ENCODE measurements at places on chromosomes 2 and 18.
A peak's percentile ranks its signal among the peaks of the same experiment; 100 is the strongest.

DNA sequence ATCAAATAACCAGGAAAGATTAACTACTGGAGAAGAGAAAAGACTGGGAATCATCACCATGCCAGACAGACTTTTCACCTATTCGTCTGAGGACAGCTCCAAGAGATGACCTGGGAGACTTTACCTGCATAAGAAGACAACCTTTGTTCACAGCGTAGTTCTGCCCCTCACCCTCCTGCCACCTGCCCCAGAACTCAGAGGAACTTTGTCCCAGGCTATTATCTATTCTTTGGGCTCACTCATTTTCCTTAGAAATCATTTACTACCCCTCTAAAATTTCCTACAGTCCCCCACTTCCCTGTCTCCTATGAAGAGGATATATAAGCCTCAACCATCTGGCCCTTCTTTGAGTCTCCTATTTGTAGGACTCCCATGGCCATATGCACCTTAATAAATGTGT, 19.3 kb upstream of the COPS8 start:
- no peak overlapping the region for H3K27ac ChIP-seq
- no peaks in the 10 kb centered on the region for H3K4me1 ChIP-seq
- no peak overlapping the region for H3K4me3 ChIP-seq
- DNase-seq: no peak
- no peaks in the 10 kb centered on the region for H3K27me3 ChIP-seq
- no peaks in the 10 kb centered on the region for H3K36me3 ChIP-seq

DNA sequence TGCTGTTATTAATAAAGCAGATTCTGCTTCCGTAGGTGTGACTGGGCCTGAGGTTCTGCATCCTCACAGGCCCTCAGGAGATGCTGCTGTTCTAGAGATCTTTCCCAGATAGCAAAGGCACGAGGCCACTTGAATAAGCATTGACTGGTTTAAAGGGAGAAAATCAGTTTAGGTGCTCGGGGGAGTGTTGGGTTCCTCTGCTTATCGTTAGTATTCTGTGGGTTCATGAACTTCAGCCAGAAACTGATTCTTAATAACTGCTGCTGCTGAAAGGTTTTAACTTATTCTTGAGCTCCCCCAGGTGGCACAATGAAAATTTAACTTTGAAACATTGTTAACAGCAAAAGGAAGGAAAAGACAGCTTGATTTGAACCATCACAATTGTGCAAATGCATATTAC, 56.9 kb downstream of the ITGA6 start:
- H3K4me1 ChIP-seq: no peaks in the 10 kb centered on the region
- no peak overlapping the region for H3K4me3 ChIP-seq
- no peaks in the 10 kb centered on the region for H3K27me3 ChIP-seq
- H3K27ac ChIP-seq: no peak overlapping the region

- no peak for DNase-seq
- peaks cover 23% of the 10 kb centered on the region for H3K36me3 ChIP-seq
- H3K4me1 ChIP-seq: no peaks in the 10 kb centered on the region
- H3K27me3 ChIP-seq: no peaks in the 10 kb centered on the region
- no peak overlapping the region for H3K4me3 ChIP-seq
- H3K27ac ChIP-seq: no peak overlapping the region
Measured at GRCh38 chr2:101882769-101883307, 108.9 kb upstream of the IL1R2 start.

DNA sequence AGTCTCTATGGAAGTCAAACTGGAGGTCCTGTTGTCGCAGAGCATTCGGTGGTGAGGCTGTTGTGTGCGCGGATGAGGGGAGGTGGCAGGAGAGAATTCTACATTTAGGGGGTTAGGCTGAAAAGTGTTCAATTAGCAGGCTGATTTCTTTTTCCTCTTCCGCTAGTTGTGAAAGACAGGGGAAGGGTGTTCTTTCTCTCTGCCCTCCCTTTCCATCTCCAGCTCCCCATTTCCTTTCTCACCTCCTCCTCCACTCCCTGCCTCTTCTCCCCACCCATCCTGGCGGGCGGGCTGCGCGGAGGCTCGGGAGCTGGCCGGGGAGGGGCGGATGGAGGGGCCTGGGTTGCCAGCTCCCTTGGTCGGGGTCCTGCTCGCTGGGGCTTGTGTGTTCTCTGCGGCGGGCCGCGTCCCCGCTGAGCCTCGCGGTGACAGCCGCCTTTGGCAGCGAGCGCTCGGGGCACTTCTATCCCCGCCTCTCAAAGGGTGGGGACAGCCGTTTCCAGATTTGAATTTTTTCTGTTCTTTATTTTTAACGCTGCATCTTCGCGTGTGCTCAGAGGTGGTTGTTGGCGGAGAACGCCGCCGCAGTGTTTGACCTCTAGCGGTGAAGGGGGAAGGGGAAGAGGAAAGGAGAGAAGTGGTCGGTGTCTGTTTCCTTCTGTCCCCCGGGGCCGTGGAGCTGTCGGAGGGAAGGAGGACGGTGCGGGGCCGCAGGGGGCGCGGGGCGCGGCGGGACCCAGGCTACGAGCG, 3.6 kb downstream of the SOX11 start:
- peak; percentile 76 for DNase-seq
- peak overlapping the region; percentile 87 for H3K4me3 ChIP-seq
- peaks cover 3% of the 10 kb centered on the region for H3K27me3 ChIP-seq
- H3K36me3 ChIP-seq: no peaks in the 10 kb centered on the region

DNA sequence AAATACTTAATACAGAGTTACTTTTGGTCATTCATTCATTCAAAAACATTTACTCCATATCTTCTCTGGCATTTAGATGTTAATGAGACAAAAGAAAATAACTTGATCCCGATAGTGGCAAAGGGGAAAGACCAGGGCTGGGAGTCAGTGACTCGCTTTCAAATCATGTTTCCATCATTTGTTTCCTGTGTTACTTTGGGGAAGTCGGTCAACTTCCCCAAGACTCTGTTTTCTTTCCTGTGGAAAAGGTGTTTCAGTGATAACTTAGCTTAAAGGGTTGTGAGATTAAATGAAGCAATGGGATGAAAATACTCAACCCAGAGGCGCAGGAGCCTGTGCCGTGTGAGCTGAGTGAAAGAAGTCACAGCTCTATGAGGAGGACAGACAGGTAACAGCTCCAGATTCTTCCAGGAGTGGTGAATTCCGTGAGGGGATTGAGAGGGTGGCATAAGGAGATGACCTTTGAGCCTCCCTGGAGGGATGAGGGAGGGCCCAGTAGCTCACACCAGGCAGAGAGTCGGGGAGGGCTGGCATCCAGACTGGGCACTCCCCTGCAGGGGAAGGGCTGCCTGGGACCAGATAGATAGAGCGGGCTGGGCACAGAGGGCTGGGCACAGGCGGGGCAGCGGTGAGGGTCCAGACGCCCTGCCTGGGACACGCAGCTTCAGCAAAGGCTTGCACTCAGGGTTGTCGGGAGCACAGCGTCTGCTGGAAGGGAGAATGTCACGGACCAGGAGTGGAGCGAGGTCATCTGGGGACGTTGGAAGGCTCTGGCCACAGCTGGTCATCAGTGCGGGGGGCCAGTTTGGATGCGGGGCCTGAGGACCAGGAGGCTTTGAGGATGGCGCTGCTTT, 70.1 kb downstream of the TSHZ1 start:
- no peaks in the 10 kb centered on the region for H3K27me3 ChIP-seq
- H3K4me1 ChIP-seq: peaks cover 18% of the 10 kb centered on the region
- H3K36me3 ChIP-seq: peaks cover 9% of the 10 kb centered on the region
- no peak overlapping the region for H3K4me3 ChIP-seq
- peak overlapping the region; percentile 48 for H3K27ac ChIP-seq

DNA sequence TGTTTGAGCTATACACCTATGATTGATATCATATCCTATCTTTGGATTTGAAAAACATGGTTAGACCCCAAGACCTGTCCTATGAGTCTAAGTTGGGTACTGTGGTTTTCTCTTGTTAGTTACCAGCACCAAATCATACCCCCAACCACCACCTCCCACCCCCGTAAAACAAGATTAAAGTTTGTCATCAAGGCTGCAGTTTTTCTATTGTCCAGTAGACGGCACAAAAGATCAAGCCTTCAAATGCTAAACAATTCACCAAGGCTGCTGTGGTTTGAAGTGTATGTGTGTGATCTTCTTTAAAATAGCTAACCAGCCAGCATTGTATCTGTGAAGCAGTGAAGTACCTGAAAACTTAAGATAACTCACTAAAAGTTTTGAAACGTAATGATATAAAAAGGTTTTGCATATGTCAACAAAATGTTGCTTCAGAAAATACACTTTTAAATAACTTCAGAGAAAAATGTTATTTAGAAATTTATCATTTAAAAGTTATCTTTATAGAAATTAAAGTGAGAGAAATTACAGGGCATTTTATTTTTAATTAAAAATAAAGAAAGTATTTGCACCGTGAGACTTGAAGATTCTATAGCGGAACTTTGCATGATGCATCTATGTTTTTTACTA, 5.8 kb upstream of the MEIS1 start:
- DNase-seq: peak; percentile 75
- peaks cover 51% of the 10 kb centered on the region for H3K27me3 ChIP-seq
- no peak overlapping the region for H3K4me3 ChIP-seq
- H3K27ac ChIP-seq: no peak overlapping the region
- peaks cover 18% of the 10 kb centered on the region for H3K4me1 ChIP-seq
- no peaks in the 10 kb centered on the region for H3K36me3 ChIP-seq

DNA sequence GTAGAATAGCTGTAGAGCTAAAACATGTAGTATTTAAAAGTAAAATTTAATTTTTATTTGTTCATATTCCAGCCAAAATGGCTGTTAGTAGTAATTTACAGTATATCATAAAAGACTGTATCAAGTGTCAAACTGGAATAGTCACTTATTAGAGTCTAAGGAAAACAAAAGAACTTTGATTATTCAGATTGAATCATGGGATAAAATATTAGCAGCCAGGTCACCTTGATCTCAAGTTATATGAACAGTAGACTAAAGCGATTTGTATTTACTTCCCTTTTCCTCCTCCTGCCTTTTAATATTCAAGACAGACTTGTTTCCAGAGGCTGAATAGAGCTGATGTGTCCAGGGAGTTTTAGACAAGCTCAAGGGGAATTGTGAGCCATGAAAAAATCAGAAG, 54.4 kb downstream of the PMAIP1 start:
- no peaks in the 10 kb centered on the region for H3K27me3 ChIP-seq
- no peak overlapping the region for H3K4me3 ChIP-seq
- no peak overlapping the region for H3K27ac ChIP-seq
- H3K36me3 ChIP-seq: no peaks in the 10 kb centered on the region
- no peak for DNase-seq

- H3K4me1 ChIP-seq: peaks cover 2% of the 10 kb centered on the region
- no peak overlapping the region for H3K27ac ChIP-seq
- no peaks in the 10 kb centered on the region for H3K27me3 ChIP-seq
- H3K36me3 ChIP-seq: no peaks in the 10 kb centered on the region
Measured at GRCh38 chr2:150143087-150143536, 344.4 kb downstream of the RND3 start.

GRCh38 chr18:44324361-44324760, 356.3 kb upstream of the SETBP1 start:
- no peaks in the 10 kb centered on the region for H3K36me3 ChIP-seq
- no peak overlapping the region for H3K27ac ChIP-seq
- no peak overlapping the region for H3K4me3 ChIP-seq
- no peaks in the 10 kb centered on the region for H3K27me3 ChIP-seq

GRCh38 chr2:231364961-231365810, 30.3 kb upstream of the B3GNT7 start:
- peaks cover 10% of the 10 kb centered on the region for H3K36me3 ChIP-seq
- H3K4me3 ChIP-seq: no peak overlapping the region
- H3K4me1 ChIP-seq: peaks cover 7% of the 10 kb centered on the region
- DNase-seq: peak; percentile 55
- no peaks in the 10 kb centered on the region for H3K27me3 ChIP-seq

GRCh38 chr2:189047171-189047888, 73.2 kb downstream of the COL3A1 start:
- DNase-seq: peak; percentile 48
- H3K27me3 ChIP-seq: no peaks in the 10 kb centered on the region
- H3K4me3 ChIP-seq: no peak overlapping the region
- H3K36me3 ChIP-seq: peaks cover 21% of the 10 kb centered on the region

- DNase-seq: peak; percentile 89
- no peak overlapping the region for H3K4me3 ChIP-seq
- H3K27me3 ChIP-seq: no peaks in the 10 kb centered on the region
- peak overlapping the region; percentile 43 for H3K27ac ChIP-seq
- H3K4me1 ChIP-seq: peaks cover 46% of the 10 kb centered on the region
- H3K36me3 ChIP-seq: peaks cover 3% of the 10 kb centered on the region
Measured at GRCh38 chr2:54482715-54483114, 26.6 kb downstream of the SPTBN1 start.

DNA sequence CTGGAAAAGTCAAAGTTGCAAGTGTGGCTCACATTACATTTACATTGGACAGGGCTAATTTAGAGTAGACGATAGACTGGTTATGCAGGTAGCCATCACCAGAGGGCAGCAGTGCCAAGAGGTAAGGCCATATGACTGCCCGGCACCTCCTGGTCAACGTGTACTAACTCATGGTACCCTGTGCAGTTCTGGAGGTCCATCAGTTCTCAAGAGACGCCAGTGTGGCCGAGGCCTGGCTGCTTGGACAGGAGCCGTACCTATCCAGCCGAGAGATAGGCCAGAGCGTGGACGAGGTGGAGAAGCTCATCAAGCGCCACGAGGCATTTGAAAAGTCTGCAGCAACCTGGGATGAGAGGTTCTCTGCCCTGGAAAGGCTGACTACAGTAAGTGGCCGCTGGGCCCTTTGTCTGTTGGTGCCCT, 65.8 kb upstream of the EML6 start:
- no peaks in the 10 kb centered on the region for H3K27me3 ChIP-seq
- H3K27ac ChIP-seq: peak overlapping the region; percentile 65
- H3K4me1 ChIP-seq: peaks cover 13% of the 10 kb centered on the region
- peak; percentile 43 for DNase-seq

GRCh38 chr18:29436459-29436858, 1259.5 kb upstream of the CDH2 start:
- H3K4me3 ChIP-seq: no peak overlapping the region
- H3K27me3 ChIP-seq: no peaks in the 10 kb centered on the region
- no peak overlapping the region for H3K27ac ChIP-seq
- no peaks in the 10 kb centered on the region for H3K4me1 ChIP-seq
- DNase-seq: no peak

- no peaks in the 10 kb centered on the region for H3K27me3 ChIP-seq
- no peaks in the 10 kb centered on the region for H3K4me1 ChIP-seq
- no peaks in the 10 kb centered on the region for H3K36me3 ChIP-seq
- no peak overlapping the region for H3K4me3 ChIP-seq
- no peak for DNase-seq
Measured at GRCh38 chr2:81290846-81291245, 986.3 kb upstream of the LRRTM1 start.

GRCh38 chr2:58377181-58377580, 136.1 kb upstream of the FANCL start:
- DNase-seq: no peak
- no peaks in the 10 kb centered on the region for H3K27me3 ChIP-seq
- H3K36me3 ChIP-seq: no peaks in the 10 kb centered on the region

GRCh38 chr2:19988600-19988999, 1.3 kb downstream of the WDR35 start:
- no peak for DNase-seq
- peaks cover 7% of the 10 kb centered on the region for H3K27me3 ChIP-seq
- no peak overlapping the region for H3K4me3 ChIP-seq
- H3K27ac ChIP-seq: no peak overlapping the region
- H3K36me3 ChIP-seq: peaks cover 4% of the 10 kb centered on the region

- no peaks in the 10 kb centered on the region for H3K27me3 ChIP-seq
- peak overlapping the region; percentile 94 for H3K27ac ChIP-seq
- peaks cover 11% of the 10 kb centered on the region for H3K4me1 ChIP-seq
- H3K36me3 ChIP-seq: peaks cover 2% of the 10 kb centered on the region
Measured at GRCh38 chr2:47174733-47175361, 19.7 kb upstream of the STPG4 start.

All from muscle of leg (tissue), 16 donors.